Cortex of kidney (tissue), 1 donor: ENCODE measurements at places on chromosomes 3 and 15.

GRCh38 chr15:69474291-69474690, 21.7 kb downstream of the RPLP1 start:
- no peak for DNase-seq

- no peak for DNase-seq
Observed at GRCh38 chr3:22236490-22237270, 485.7 kb upstream of the ZNF385D start.

DNA sequence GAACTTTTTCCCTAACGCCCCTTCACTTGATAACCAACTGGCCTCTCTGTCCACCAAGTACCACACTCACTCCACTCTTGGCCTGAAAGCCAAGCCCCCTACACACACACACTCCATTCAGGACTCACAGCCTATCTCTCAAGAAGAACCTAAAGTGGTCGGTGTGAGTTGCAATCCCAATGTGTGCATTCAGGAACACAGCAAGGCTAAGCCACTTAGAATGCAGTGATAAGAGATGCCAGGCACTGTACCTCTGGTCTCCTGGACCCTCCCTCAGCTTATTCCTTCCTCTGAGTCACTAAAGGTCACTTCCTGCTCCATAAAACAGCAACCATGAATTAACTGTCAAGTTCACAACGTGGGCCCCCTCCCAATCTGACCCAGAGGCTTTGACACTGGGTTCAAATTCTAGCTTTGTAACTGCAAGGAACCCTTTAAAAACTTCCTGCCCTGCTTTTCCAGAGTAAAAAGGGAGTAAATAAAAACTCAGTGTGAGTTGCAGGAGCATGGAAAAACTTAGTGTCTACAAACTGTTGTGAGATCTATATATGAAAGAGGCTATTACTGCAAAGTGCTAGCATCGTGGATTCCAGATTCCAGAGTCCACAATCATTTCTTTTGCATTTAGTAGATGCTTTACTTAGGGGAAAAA, 17.6 kb upstream of the KCNMB3 start:
- DNase-seq: no peak

DNA sequence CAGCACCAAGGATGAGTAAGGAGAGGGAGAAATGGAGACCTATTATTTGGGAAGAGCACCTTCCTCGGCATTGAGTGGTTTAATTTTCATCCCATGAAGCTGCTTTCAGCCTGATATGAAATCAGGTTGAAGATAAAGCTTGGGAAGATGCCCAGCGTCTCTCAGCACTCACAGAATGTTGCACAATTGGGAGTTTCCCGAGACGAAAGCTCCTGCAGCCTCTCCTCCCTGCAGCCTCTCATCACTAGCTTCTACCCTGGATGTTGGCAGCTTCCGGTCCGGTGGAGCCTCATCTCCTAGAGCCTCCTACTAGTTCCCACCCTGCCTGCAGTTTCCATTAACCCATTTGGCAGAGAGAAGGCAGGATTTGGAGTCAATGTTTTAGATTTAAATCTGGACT, 40.3 kb downstream of the EDEM1 start:
- DNase-seq: no peak

DNA sequence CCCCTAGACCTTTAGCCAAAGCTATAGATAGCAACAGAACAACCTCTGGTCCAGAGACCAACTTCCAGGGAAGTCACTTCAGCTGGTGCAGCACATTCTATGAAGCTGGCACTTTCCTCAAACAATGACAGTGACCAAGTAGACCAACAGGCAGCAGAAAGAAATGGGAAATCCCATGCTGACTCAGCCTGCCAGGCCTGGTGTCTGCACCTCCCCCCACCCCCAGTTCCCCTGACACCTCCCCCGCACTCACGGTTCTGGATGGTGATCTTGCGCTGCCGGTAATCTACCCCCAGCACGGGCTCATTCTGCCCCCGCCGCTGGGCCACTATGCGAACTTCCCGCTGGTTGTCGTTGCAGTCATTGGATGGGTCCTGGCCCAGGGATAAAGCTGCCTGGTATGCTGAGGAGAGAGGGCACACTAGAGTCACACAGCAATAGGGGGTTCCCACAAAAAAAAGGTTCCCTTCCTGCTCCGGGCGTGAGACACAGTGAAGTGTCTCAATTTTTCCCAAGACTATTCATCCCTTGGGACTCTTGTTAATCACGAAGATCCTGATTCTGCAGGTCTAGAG, 17.0 kb downstream of the ILDR1 start:
- DNase-seq: no peak

- DNase-seq: no peak
Observed at GRCh38 chr3:46670891-46671427, 22.5 kb downstream of the ALS2CL start.

GRCh38 chr3:79199966-79200365, 567.8 kb downstream of the ROBO1 start:
- DNase-seq: no peak

DNA sequence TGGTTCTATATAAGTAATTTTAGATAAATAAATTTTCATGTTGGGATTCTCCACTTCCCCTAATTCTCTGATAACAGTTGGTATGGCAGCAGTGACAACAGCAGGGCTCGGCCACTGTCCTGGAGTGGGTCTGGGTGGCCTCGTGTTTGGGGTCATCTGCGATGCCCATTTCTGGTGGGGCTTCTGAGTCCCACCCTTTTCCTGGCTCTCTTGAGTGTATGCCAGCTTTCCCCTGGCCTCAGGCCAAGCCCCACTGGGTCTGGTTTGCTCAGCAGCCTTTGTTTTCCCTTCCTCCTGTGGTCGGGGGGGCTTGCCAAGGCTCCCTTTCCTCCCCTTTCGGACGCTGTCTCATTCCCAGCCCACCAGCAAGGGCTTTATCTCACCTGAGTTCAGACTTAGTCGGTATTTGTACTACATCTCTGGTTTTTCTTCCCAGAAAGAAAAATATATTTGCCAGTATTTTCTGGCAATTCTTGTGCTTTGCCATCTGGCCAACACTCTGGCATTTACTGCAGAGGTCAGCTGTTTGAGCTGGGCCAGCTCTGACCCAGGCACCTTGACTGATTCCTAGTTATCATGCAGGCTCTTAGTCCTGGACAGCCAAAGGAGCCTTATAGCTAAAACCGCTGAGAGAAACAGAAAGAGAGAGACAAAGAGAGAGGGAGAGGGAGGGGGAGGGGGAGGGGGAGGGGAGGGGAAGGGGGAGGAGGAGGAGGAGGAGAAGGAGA, 35.2 kb downstream of the MYZAP start:
- no peak for DNase-seq

GRCh38 chr3:179512378-179512777, 50.3 kb upstream of the ACTL6A start:
- no peak for DNase-seq

DNA sequence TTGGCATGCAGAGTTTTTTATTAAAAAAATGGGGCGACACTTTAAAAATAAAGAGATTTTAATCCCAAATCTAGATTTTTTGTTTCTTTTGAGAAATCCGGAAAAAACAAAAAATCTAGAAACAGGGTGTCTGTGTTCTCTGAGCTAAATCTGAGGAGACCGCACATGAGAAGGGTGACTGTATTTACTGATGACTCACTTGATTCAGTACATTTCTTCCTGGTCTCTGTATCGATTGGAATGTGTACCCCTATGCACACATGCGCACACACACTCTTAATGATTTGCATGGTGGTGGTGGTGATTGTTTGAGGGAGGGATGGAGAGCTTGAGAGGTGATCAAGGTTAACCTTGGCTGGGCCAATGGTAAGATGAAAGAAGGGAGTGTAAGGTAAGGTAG, 443.1 kb upstream of the THRB start:
- no peak for DNase-seq

DNA sequence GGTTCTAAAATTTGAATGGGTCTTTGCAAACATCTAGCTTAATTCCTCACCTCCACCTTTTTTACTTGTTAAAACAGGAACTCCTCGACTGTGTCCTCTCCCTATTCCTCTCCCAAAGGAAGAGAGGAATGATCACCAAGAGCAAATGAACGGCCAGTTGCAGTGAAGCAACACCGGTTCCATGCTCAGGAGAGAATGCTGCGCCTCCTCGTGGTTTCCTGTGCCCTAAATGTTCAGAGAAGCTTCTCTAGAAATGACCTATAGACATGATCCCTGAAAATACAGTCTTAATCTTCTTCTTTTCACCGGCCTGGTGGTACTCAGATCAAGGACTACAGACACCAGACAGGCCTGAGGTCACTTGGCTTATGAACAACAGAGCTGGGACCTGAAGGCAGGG, 65.1 kb upstream of the GUCA1C start:
- DNase-seq: no peak

- DNase-seq: no peak
Observed at GRCh38 chr15:79467865-79468586, 35.9 kb downstream of the MINAR1 start.

DNA sequence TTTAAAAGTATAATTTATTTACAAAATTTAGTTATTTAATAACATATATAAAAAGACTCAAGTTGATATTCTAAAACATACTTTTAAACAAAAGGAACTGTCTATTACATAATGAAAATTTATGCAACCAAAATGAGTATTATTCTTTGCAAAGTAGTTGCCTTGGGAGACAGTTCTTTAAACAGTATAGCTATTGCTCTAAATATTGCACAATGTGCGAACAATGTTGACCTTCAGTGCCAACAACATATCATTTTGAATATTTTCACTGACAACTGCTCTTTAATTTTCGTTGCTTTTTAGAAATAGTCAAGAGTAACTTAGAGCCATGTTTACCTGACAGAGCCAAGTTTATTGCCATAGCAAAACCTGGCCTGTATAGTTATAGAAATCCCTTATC, 124.9 kb downstream of the ZBTB20 start:
- no peak for DNase-seq

DNA sequence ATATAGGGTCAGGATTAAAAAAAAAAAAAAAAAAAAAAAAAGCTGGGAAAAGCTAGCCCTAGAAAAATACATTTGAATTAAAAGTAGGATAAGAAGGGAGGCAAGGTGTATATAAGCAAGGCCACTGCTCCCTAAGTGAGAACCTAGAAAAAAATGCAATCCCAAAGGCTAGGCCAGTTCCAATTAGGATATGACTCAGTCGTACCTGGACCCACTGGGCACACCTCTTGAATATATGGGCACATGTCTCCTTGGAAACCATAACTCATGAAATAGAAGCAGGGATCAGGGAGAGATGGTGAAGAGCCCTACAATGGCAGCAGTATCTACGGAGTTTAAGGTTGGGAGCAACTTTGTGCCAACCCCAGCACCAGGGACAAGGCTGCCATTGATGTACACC, 314.1 kb upstream of the IL12A start:
- no peak for DNase-seq

DNA sequence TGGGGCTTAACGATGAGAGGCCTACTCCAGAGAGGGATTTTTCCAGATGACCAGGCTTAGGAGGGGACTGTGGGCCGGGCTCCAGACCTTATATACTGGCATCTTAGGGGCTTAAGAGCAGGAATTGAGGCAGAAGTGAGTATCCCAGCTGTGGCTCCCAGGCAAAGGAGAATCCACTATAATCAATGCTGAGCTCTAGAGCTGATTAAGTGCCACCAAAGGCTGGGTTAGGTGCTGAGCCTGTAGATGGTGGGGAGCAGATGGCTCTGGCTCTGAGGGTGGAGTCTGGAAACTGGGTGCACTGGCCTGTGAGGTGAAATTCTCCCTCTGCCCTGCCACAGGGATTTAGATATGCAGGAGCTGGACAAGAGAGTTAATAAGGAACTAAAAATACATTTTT, 23.2 kb downstream of the IRAK2 start:
- DNase-seq: no peak

GRCh38 chr15:61256231-61256630, 27.1 kb upstream of the RORA start:
- DNase-seq: no peak

GRCh38 chr15:64046421-64047153, at the start of gene DAPK2:
DAPK2 (minus strand) TSS chr15:64046485; CDS start chr15:64040261, 6,224 bp downstream.
- no peak for DNase-seq

GRCh38 chr3:172120912-172121311, 81.5 kb downstream of the FNDC3B start:
- DNase-seq: no peak

DNA sequence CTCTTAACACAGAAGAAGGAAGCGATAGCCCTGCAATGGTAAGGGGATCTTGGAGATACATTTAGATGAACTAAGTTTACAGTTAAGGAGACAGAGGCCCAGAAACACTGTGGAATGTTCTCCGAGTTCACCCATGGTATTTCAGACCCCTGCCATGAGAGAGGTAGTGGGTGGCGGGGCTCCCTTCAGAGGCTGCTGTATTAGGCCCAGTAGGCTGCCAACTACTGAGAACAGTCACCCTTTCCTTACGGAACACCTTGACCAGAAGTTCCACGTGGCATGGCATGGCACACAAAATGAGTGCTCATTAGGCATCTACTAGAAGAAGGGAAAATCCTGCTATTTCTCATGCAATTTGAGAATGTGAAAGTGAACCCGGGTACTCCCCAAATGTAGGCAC, 195.4 kb downstream of the TNIK start:
- DNase-seq: no peak

- no peak for DNase-seq
Observed at GRCh38 chr15:84840741-84841429, 23.7 kb downstream of the ALPK3 start.

- DNase-seq: no peak
Observed at GRCh38 chr3:135706758-135707375, 258.7 kb upstream of the PPP2R3A start.

DNA sequence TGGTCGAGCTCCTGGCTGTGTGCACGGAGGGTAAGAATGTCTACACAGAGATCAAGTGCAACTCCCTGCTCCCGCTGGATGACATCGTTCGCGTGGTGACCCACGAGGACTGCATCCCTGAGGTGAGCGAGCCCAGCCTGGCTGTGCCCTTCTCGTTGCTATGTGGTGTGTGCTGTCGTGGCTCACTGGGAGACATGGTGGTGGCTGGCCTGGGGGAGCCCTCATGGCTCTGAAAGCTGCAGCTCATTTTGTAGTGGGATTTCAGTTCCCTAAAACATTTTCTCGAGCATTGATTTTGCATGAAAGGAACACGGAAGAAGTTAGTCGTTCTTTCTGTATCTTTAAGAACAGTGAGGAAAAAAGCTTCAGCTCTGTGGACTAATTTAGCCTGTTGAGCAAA, 200.5 kb downstream of the ITPR1 start:
- no peak for DNase-seq

GRCh38 chr3:162370141-162370540, 873.5 kb downstream of the OTOL1 start:
- DNase-seq: no peak

- no peak for DNase-seq
Observed at GRCh38 chr3:139547666-139548065, 8.1 kb upstream of the RBP1 start.

GRCh38 chr3:25433868-25434267, 5.8 kb downstream of the RARB start:
- no peak for DNase-seq

- no peak for DNase-seq
Observed at GRCh38 chr3:168061332-168061996, 34.3 kb downstream of the GOLIM4 start.

DNA sequence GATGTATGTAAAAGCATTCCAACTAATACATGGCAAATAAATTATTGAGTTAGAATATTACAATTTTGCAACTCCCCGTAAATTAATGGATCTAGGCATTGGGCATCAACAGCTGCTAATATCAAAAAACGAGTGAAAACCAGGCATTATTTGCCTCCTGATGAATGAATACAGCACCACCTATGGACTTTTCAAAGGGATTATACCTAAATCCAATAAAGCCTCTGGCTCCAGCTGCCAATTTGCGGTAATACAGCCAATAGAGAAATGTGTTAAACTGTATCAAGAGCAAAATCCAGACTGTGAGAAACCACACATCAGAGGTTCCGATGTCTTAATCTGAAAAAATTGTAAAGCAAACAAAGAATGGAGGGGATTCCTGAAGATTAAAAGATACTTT, 16.3 kb upstream of the A4GNT start:
- DNase-seq: no peak
